ENCODE measurements at places on chromosomes 6 and 20.

GRCh38 chr20:44742304-44743079 lies 3.2 kb upstream of the KCNK15 start:
- DNase-seq = no peak

DNA sequence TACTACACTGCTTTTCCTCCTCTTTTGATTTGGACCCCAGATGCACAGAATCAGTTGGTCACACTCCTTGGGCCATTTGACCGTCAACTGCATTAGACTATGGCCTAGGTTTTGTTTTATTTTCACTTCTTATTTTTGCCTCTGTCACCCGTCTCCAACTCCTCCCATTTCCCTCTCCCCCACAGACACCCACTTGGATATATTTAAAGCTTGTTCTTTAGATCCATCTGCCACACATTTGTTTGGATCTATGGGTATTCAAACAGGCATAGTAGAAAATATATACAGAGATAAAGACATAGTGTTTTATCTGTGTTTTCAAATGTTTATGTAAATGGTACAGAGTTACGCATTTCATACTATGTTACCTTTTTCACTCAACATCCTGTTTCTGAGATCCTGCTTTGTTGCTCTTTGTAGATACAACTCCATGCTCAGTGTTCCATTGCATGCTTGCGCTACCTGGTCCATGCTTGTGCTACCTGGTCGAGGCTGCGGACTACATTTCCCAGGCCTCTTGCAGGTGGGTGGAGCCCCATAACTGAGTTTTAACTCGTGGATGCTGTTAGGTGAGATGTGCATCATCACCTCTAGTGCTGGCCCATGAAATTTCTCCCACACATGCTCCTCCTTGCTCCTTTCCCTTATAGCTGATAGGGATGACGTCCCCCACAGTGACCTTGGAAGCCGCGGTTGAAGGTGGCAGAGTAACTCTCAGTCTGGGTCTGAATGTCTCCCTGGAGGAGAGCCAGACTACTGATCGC lies 11.5 kb upstream of the PREX1 start:
- no peak for DNase-seq

DNA sequence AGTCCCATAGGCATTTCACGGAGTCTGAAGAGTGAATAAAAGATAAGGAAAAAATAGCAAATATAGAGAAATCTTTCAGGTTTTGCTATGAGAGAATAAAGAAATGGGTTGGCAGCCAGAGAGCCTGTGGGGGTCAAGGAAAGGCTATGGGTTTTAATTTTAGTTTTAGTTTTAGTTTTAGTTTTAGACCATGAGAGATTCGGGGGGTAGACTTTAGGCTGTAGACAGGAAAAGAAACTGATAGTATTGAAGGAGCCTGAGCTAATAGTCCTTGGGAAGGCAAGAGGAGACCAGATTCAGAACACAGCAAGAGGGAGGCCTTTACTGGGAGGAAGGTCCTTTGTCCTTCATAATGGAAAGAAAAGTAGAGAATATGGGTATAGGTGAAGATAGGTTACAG lies 19.3 kb downstream of the DOP1A start:
- DNase-seq = no peak

DNA sequence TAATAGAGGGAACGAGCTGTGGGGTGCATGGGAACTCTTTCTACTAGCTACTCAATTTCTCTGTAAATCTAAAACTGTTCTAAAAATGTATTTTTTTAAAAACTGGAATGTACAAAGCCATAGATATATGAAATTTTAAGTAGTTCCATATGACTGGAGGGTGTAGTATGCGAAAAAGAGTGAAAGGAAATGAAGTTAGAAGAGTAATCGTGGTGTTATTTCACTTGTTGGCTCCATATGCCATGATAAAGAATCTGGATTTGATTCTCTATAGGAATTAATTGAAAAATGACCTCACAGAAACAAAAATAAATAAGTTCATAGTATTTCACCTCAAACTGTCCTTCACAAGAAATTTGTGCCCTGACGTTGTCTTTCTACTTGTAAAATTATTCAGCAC lies 500.2 kb downstream of the TENT5A start:
- DNase-seq = no peak

- DNase-seq = no peak
Measured at GRCh38 chr6:11615214-11615602, 77.7 kb downstream of the TMEM170B start.

- no peak for DNase-seq
Measured at GRCh38 chr6:56911847-56912246, 43.1 kb upstream of the BEND6 start.

- DNase-seq = no peak
Measured at GRCh38 chr6:151461673-151462072, 9.7 kb upstream of the RMND1 start.

DNA sequence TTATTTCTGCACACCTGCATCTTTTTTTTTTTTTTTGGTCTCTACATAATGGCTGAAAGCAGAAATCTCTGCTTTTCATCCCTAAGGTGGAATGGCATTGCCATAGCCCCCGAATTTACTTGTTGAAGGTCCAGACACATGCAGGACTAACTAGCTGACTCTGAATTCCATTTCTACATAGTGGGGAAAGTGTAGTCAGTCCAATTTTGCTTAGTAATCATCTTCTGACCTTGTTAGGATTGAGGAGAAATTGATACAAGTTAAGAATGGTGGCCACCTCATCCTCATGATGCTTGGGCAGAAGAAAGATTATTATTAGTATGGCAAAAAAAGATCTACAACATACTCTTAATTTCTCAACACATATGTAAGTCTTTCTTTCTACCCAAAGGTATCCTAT lies 16.4 kb upstream of the FAM83B start:
- DNase-seq = no peak

GRCh38 chr6:51843456-51844056 lies 243.9 kb downstream of the PKHD1 start:
- DNase-seq = no peak

GRCh38 chr6:16649241-16649640 lies 112.0 kb downstream of the ATXN1 start:
- DNase-seq = no peak
